ENCODE measurements at places on chromosomes 2 and 18.

DNA sequence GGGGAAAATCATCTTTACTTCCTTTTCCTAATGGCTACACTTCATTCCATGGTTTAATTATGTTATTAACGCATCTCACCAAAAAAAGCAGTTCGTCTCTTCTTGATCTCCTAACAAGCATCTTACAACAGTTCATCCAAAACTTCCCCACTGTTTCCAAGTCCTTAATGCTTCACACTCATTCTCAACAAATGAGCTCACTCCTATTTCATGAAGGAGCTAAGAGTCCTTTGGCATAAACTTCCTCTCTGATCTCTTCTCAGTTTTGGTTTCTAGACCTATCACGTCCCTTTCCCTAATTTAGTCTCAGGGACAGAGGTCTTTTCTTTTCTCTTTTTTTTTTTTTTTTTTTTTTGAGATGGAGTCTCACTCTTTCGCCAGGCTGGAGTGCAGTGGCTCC, 205.9 kb upstream of the SLC39A10 start:
- DNase-seq, result no peak

DNA sequence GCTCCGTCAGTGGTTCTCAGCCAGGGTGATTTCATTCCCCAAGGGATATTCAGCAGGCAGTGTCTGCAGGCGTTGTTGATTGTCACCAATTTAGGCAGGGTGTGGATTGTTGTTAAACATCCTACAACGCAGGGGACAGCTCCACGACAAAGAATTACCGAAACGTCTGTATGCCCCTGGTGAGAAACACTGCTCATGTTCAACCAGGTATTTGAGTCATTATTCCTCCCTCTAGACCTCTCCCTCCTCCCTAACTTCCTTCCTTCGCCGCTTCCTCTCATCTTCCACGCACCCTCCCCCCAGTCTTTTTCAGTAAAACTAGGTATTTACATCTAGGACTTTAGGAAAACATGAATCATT, 50.8 kb downstream of the NCK2 start:
- DNase-seq, result no peak

- no peak for DNase-seq
Observed at GRCh38 chr2:4673025-4673489, 969.7 kb downstream of the DCDC2C start.

DNA sequence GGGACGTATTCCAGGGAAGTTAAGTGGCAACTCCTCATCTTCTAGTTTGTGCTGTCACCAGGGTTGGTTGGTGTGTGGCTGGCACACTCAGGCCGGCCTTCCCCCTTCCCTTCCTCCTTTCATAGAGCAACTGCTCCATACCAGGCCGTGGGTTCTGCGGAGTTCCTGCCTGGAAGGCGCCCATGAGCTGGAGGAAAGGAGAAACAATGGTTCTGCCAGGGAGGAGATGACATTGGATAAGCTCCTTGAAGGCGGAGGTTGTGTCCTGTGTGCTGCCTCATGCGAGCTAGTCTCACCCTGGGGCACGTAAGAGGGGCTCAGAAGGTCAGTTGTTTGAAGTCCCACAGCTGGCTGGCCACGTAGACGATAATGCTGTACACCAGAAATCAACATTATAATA, 19.2 kb downstream of the ASAP2 start:
- no peak for DNase-seq

GRCh38 chr2:156396126-156396525, 40.1 kb upstream of the GPD2 start:
- no peak for DNase-seq

- DNase-seq, result no peak
Observed at GRCh38 chr2:163670929-163671328, 64.9 kb downstream of the FIGN start.

GRCh38 chr2:227657199-227657845, 9.3 kb upstream of the SCYGR5 start:
- no peak for DNase-seq

DNA sequence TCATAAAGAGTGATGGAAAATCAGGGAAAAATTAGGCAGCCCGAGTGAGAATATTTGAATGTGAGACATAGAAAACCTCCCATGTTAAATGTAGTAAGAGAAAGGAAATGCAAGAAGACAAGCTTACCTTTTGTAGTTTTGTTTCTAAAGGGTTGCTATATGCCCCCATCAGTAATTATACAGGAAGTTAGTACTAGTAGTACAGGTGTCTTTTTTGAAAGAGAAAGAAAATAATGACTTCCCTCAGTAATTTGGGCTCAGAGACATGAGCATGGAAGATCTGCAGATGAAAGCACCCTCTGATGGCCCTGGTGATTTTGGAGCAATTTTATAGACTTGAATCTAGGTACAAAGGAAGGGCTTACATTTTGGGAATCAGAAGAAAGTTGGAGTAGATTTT, 80.8 kb downstream of the RHBDD1 start:
- DNase-seq, result no peak

- no peak for DNase-seq
Observed at GRCh38 chr2:161039071-161039470, 121.2 kb upstream of the TANK start.

- DNase-seq, result no peak
Observed at GRCh38 chr2:72034353-72035095, 113.1 kb downstream of the CYP26B1 start.

DNA sequence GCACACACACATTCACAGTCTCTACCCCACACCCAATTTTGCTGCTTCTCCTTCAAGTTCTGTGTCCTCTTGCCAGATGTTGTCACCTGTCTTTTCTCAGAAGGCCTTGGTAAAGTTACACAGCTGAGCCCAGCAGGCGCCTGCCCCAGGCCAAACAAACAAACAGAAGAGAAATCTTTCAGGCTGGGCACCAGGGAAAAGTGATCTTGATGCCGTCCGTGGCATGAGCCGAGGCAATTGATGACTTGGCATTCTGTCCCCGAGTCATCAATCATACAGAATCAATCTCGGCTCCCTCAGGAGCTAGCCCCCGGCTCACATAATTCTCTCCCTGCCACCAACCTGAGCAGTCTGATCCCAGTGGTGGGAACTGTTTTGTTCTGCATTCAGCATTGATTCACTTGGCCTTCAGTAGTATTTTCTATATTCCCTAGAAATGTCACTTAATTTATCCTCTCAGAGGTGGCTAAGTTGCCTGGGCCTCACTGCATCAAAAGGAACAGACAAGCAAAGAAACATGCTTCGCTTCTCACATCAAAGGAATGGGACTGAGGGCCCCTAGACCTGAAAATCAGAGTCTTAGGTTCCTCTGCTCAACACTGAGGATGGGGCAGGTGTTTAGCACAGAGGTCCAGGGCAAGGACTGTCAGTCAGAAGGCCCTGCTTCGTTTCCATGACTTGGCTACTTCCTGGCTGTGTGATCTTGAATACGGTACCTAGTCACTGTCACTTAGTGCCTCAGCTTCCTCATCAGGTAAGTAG, 278.8 kb upstream of the CELF4 start:
- no peak for DNase-seq

DNA sequence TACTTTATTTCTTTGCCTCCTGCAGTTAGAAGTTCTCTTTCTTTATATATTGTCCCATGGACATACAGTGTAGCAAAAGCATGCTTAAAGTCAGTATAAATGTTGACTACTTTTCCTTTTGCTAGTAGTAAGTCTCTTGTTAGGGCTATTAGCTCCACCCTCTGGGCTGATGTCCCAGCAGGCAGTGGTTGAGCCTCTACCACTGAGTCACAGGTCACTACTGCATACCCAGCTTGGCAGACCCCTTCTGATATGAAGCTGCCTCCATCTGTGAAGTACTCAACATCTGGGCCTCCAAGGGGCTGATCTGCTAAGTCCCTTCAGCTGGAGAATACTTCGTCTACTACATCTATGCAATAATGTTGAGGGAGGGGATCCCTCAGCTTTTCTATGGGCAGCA, 61.0 kb upstream of the SLC35G4 start:
- DNase-seq, result no peak

DNA sequence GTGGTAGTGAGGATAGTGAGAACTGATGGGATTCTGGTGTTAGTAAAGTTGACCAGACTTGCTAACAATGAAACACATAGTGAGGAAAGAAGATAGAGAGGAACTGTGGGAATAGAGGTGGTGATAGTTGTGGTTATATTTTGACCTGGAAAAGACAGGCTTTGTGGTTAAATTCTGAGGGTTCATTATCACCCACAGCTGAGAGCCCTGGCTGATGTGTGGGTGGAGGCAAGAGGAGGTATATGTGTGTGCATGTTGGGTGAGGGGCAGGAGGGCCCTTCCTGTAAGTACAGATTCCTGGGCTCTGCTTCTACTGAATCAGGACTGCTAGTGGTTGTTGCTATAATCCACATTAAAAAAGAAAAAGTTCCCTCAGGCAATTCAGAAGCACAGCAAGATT, 26.2 kb upstream of the TMEM163 start:
- DNase-seq, result no peak

GRCh38 chr2:209767316-209767715, 4.3 kb upstream of the UNC80 start:
- DNase-seq, result no peak

- DNase-seq, result no peak
Observed at GRCh38 chr2:134640494-134640893, 78.3 kb downstream of the TMEM163 start.

- no peak for DNase-seq
Observed at GRCh38 chr2:12722447-12723316, 5.9 kb downstream of the TRIB2 start.

GRCh38 chr2:239965318-239965717, 59.8 kb downstream of the NDUFA10 start:
- no peak for DNase-seq

DNA sequence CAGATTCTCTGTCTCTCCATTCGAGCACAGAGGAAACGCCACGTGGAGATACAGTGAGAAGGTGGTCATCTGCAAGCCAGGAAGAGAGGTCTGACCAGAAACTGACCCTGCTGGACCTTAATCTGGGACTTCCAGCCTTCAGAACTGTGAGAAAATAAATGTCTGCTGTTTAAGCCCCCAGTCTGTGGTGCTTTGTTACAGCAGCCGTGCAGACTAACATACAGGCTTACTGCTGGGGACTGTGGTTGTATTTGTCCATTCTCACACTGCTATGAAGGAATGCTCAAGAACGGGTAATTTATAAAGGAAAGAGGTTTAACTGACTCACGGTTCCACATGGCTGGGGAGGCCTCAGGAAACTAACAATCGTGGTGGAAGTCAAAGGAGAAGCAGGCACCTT, 432.7 kb downstream of the IRS1 start:
- no peak for DNase-seq

DNA sequence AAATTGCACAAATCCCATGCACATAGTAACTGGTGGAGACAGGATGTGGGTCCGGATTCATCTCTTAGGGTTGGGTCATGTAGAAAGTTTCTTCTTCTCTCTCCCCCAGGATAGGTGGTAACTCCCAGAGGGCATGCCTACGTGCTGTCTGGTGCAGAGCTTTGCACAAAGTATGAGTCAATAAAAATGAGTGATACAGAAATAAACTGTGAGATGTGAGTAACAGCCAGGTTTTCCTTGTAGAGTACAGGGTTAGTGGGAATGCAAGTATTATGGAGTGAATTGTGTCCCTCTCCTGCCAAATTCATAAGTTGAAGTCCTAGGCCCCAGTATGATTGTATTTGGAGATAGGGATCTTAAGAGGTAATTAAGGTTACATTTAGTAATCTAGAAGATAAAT, 289.4 kb downstream of the ALK start:
- no peak for DNase-seq

GRCh38 chr2:235539773-235540172, 45.9 kb downstream of the AGAP1 start:
- DNase-seq, result no peak

DNA sequence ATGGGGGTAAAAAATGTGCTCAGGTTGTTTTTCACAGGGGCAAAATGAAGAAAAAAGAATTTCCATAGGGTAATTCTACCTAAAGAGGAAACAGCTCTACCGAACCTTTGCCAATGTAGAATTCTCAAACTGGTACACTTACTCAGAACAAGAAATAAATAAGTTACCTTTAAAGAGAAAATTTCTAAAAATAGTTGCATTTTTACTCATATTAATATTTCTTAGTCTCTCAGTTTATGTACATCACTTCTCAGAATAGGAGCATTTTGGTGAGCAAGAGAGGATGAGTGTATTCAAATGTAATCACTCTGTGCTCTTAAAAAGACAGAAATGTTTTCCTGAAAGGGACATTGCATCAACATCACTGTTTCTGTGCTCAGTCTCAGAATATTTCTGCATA, 574.7 kb upstream of the SLC8A1 start:
- DNase-seq, result no peak

- no peak for DNase-seq
Observed at GRCh38 chr2:26630669-26631360, 10.4 kb downstream of the CIB4 start.

DNA sequence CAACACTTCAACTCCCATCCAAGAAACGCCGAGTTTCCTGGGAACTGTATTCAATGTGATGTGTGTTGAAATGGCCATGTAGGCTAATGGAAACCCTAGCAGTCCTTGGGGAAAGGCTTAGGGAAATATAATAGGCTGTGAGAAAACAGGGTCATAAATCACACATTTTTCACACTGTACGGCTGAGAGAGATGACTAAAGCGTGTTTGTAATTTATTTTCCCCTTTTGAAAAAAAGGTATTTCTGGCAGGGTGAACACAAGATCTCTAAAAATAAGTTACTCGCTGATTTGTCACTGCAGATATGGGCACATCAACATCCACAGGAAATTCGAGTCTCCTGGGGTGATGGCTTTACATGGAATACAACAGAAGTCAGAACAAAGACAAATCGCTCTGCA, 109.6 kb upstream of the ST6GAL2 start:
- DNase-seq, result no peak

DNA sequence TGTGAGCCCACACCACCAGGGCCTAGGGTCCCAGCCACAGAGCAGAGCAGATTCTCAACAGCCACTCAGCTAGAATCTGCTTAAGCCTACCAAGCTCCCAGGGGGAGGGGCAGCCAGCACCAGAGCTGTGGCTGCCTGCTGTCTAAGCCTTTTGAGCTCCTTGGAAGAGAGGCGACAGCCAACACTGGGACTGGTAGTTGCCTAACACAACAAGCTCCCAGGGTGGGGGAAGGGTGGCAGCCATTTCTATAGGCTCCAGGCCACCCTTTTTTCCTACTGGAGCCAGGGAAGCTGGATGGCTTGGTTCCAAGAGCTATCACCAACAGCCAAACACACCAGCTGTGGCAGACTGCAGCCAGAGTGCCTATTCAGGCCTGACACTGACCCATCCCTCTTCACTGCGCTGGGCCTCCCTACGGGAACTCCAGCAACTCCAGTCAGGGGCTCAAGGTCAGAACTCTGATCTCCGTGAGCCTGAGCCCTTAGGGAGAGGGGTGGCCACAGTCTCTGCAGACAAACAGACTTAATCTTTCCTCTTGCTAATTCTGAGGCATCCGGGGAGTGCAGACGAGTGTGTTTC, 1824.3 kb upstream of the CELF4 start:
- DNase-seq, result no peak

- DNase-seq, result no peak
Observed at GRCh38 chr2:238291550-238292281, 3.3 kb upstream of the PER2 start.

- DNase-seq, result no peak
Observed at GRCh38 chr2:121228521-121228920, 56.5 kb downstream of the TFCP2L1 start.

- no peak for DNase-seq
Observed at GRCh38 chr18:48828691-48829442, 121.9 kb downstream of the SMAD7 start.

GRCh38 chr2:134252092-134252750, 1.7 kb upstream of the MGAT5 start:
- DNase-seq, result no peak
